NCI-H524 (cell line): ENCODE measurements at places on chromosomes 12 and 14.

- DNase-seq = no peak
Measured at GRCh38 chr12:63079791-63080502, 71.1 kb downstream of the AVPR1A start.

GRCh38 chr12:79717006-79717405 is 26.2 kb upstream of the PAWR start:
- no peak for DNase-seq

DNA sequence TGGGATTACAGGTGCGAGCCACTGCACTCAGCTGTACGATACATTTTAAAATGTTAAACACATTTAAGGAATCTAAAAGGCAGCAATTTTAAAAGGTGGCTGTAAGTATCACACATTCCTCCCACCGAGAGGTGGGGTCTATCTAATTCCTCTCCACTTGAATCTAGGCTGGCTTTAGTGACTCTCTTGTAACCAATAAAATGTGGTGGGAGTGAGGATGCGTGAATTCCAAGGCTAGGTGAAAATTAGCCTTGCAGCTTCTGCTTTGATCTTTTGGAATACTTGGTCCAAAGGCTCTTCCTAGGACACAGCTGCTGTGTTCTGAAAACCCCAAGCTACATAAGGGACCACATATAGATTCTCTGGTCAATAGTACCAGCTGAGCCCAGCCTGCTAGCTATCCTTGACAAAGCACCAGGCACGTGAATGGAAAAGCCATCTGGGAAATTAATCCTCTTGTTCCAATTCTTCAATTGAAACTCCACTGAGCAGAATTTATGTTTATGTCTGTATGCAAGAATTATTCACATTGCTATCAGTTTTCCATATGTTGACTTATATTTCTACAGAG is 8.8 kb upstream of the GPRC5D start:
- DNase-seq = no peak

DNA sequence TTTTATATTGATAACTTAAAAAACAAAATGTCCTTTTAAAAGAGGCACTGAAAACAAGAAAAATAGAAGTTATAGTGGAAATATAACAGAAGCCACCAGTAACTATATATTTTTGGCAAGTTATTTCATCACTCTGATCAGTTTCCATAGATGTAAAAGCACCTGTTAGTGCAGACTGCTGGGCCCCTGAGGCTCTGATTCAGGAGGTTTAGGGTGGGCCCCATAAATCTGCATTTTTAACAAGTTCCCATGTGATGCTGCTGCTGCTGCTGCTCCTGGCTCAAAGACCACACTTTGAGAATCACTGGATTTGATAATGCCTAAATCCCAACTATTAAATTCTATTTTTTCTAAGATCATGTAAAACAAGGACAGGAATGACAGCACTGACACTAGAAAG is 251.1 kb downstream of the MED13L start:
- no peak for DNase-seq

- DNase-seq = no peak
Measured at GRCh38 chr14:23528555-23528954, 23.0 kb downstream of the ZFHX2 start.

- no peak for DNase-seq
Measured at GRCh38 chr12:2841056-2841650, 6.3 kb upstream of the NRIP2 start.
